ENCODE measurements at places on chromosomes 12 and 14.
A peak's percentile ranks its signal among the peaks of the same experiment; 100 is the strongest.

- DNase-seq, result no peak
Measured at GRCh38 chr14:65223636-65224035, 121.3 kb upstream of the MAX start.

DNA sequence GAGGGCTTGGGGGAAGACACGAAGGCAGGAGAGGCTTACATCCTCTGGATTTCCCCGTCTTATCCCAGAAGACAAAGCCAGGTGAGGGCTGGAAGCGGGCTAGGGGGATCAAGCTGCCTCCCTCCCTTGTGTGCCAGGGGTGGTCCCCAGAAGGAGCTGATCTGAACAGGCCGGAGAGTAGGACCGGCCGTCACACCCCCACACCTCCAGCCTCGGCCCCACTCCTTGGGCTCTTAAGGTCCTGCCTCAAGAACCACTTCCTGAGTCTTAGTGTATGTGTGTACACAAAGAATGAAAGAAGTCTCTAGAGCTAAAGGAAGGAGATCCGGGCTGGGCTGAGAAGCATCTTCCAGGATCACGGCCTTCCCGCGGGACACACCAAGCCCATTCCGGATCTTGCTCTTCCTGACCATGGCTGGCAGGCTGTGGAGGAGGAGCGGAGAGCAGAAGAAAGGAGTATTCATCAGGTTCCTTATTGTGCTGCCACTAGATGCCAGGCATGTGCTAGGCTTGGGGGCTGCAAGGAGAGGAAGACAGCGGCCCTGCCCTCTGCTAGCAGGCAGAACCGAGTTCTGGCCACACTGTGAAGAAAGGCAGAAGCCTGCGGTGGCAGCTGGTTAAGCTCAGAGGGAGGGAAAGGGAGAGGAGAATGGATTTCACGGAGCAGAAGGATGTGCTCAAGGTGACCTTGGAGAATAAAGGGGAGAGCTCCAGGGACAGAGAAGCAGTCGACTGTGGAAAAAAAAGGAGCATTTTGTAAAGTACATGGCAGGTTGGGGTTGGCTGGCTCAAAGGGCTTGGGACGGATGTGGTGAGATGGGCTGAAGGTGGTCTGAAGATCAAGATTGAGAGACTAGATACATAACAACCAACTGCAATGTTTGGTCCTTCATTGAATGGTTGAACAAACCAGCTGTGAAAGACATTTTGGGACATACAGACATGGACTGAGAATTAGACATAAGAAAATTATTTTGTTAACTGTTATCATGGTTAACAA is 1.3 kb upstream of the CD63 start:
- no peak for DNase-seq

- no peak for DNase-seq
Measured at GRCh38 chr12:30959110-30959710, 32.7 kb downstream of the TSPAN11 start.

DNA sequence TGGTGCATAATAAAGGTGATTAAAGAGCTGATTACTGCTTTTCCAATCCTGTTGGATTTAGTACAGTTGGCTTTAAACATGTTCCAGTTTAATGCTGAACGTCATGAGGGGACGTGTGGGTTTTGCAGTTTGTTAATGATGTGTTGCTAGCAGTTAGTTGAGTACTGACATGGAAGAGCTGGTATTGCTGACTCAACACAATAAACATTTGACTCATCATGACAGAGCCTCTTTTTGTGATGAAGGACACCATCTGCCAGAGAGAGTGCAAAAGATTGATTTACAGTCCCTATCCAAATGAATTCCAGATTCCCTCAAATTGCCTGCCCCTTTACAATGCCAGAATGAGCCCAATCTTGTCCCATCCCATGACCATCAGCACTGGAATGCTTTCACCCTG is 346.2 kb upstream of the PRICKLE1 start:
- no peak for DNase-seq

DNA sequence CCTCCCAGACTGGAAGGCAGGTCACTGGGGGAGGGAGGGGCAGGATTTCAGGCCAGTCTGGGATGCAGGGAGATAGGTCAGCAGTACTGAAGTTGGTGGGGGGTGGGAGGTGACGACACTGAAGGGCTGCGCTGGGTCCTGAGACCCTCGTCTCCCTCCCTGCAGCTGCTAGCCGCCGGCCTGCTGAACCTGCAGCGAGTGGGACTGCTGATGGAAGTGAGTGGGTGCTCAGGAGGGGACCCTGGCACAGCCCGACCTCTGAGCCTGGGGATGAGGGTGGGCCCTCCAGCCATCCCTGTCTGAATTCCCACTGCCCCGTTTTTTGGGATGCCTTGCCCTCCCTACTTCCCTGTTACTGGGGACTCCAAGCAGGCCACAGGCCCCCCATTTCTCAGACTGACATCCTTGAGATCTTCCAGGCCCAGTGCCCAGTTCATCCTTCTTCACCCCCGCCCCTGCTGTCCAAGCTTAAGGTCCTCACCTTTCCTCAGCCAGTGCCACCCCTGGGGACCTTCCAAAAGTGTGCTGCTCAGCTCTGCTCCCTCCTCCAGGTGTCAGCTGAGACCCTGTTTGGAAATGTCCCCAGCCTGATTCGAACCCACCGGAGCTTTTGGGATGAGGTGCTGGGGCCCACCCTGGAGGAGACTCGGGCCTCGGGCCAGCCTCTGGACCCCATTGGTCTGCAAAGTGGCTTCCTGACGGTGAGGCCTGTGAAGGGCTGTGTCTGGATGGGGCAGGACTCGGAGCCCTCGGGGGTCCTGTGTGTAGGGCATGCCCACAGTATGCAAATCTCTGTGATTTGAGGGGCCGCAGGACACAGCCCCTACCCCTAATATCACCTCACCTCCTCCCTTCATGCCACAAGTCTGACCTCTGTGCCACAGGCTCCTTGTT is 5.5 kb downstream of the PLEKHG6 start:
- no peak for DNase-seq

DNA sequence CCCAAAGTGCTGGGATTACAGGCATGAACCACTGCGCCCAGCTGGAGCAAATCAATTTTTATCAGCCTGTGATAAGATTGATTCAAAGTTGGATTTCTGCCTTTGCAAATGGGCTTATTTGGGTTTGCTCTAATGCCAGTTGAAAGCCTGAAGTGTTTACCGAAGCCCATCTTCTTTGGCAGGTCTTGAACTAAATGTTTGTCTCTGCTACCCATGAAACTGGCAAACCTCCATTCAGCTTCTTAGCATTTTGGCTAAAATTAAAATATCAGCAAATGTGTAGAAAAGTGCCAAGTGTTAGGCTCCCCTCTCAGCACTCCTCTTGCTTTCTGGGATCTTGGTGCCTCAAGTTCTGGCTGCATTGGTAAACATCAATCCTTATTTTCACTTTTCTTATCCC is 61.5 kb downstream of the MGAT4C start:
- DNase-seq, result no peak

DNA sequence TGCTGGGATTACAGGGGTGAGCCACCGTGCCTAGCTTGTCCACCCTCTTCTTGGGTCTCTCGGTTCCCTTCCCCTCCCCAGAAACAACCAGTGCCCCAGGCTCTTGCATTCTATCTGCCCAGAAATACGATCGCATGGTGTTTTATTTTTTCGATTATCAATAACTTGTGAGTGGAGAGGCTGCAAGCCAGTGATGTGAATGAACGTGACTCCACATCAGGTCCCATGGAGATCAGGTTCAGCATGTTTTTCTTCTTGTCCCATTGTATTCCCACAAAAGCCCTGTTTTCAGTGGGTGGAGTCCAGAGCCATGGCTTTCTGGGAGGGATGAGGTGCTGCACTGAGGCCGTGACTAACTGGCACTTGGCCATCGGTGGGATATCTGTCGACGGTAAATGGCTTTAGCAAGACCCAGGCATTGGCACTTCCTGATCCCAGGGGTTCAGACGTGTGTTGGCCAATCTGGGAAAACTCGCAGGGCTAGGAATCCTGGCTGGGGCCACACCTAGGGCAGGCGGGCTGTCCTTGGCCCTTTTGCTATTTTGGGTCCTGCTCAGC is 12.7 kb upstream of the HNF1A start:
- DNase-seq, result no peak

GRCh38 chr12:114500131-114500530 is 94.2 kb upstream of the TBX5 start:
- no peak for DNase-seq

DNA sequence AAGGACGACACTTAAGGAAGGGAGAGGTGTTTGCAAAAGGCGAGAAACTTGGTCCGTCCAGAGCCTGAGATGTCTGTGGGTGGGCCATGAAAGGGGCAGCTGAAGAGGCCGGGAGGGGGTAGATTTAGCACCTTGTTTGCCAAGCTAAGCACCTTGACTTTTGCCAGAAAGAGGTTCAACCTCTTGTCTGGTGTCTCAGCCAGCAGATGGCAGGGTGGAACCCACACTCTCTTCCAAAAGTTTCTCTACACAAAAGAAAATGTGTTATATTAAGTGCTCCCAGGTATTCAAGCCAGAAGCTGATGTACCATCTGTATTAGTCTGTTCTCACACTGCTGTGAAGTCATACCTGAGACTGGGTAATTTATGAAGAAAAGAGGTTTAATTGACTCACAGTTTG is 69.9 kb downstream of the SUDS3 start:
- DNase-seq, result no peak

- DNase-seq, result no peak
Measured at GRCh38 chr12:91400271-91400670, 217.7 kb upstream of the DCN start.

DNA sequence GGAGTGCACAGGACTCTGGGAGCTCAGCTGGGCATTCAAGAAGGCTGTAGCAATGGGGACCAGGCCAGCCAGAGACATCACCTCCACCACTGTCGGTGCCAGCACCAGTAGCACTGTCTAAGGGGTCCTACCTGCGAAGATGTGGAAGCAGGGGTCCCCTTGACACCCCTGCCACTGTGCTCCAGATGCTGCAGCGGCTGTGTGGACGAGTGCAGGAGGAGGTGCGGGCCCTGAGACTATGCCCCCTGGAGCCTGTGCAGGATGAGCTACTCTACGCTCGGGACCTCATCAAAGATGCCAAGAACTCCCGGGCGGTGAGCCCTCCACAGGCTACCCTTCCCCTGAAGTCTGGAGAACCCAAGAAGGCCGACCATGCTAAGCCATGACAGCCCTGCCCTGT is 8.6 kb downstream of the CARMIL3 start:
- DNase-seq, result no peak

- DNase-seq, result no peak
Measured at GRCh38 chr12:124919521-124920352, 5.3 kb upstream of the UBC start.

GRCh38 chr12:3897371-3897971 is 24.3 kb upstream of the PARP11 start:
- DNase-seq, result no peak

DNA sequence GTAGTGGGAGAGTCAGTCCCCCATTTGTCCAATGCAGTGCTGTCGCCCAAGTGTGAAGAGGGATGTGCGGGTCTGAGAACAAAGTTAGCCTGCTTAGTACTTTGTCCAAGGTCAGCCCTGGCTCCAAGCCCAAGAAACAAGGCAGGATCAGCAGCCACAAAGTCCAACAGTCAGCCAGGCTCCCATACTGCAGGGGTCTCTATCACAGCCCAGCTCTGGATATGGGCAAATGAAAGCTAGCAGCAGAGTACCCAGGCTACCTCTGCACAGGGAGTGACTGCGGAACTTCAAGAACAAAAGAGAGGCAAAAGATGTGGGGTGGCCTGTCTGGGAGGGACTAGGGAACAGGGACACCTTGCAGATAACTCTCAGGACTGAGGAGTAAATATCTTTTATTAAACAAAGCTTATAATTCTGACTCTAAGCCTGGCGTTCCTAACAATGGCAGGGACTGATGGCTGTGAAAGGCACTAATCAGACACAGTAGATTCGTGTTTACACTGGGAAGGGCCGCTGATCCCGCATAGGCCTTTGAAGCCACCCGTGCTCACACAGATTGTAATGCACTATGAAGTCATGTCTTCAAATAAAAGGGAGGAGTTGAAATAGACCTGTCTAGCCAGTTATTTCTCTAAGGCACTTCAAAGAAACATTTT is 91.0 kb upstream of the EEA1 start:
- DNase-seq, result no peak

GRCh38 chr14:59057551-59057950 is 130.9 kb upstream of the DAAM1 start:
- DNase-seq, result no peak

GRCh38 chr12:117047810-117048584 is 51.2 kb downstream of the TESC start:
- no peak for DNase-seq

DNA sequence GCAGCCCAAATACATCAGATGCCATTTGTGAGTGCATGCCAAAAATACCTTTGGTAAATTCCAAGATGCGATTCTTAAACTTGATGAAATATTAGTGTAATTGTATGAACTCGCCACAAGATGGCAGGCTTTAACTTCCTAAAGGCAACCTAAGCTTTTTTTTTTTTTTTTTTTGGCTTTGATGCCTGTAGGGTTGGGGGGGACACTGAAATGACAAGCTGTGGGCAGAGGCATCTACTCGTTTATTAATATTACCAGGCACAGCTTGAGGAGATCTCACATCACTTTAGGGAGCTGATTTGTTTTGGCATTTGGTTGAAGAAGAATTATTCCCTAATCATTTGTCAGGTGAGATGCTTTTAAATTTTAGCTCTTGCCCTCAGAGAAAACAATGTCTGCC is 126.7 kb upstream of the CCDC196 start:
- peak; percentile 5 for DNase-seq

- no peak for DNase-seq
Measured at GRCh38 chr12:30796891-30797371, 42.2 kb upstream of the CAPRIN2 start.

- no peak for DNase-seq
Measured at GRCh38 chr12:6374028-6374785, 1.2 kb downstream of the SCNN1A start.

DNA sequence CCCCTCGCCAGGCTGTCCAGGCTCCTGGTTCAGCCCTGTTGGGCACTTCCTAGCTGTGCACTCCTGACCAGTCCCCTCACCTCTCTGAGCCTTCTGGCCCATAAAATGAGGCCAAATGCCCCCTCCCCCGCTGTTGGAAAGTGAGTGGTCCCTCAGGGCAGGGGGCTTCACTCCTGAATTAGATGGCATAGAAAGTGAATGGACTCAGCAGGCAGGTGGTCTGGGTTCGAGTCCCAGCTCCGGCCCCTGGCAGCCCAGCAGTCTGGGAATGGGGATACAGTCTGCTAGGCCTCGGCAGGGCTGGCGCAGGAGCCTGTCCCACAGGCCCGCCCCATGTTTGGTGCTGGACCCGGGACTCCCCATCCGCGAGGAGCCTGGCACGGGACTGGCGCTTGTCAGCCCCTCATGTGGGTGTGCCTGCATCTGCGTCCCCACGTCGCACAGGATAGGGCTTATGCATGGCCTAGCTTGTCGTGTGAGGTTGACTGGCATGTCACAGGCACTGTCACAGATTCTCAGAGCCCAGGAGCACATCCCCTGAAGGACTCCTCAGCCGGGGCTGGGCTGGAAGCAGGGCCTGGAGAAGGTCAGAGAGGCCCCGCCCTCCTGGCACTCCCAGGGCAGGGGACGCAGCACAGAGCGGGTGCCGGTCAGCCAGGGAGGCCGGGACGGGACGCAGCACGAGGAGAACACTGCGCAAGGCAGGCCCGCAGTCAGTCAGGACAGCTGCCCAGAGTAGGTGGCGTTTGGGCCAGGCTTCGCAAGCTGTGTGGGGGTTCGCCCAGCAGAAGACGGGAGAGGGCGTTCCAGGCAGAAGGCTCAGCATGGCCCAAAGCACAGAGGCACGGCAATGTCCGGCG is 40.5 kb downstream of the DIO3 start:
- no peak for DNase-seq
